GM12864 (cell line): ENCODE measurements at places on chromosomes 3 and 15.

- DNase-seq = no peak
Observed at GRCh38 chr3:156539051-156539450, 15.9 kb downstream of the SSR3 start.

- DNase-seq = no peak
Observed at GRCh38 chr3:31013843-31014242, 119.4 kb upstream of the GADL1 start.

DNA sequence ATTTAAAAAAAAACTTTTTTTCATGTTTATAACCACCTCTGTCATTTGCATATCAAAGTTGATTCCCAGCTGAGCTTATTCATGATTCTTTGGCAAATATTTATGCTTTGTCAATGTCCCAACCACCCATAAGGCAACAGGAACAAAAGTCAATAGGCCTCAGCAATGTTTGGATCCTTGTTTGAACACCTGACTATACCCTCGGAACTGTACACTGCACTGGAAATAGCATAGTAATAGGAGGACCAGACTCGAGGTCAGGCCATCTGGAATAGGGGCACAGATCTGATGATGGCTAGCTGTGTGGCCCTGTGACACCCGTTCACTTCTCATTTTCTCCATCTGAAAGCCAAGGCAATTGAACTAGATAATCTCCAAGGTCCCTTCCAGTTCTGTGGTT is 301.7 kb upstream of the ATP11B start:
- DNase-seq = no peak

DNA sequence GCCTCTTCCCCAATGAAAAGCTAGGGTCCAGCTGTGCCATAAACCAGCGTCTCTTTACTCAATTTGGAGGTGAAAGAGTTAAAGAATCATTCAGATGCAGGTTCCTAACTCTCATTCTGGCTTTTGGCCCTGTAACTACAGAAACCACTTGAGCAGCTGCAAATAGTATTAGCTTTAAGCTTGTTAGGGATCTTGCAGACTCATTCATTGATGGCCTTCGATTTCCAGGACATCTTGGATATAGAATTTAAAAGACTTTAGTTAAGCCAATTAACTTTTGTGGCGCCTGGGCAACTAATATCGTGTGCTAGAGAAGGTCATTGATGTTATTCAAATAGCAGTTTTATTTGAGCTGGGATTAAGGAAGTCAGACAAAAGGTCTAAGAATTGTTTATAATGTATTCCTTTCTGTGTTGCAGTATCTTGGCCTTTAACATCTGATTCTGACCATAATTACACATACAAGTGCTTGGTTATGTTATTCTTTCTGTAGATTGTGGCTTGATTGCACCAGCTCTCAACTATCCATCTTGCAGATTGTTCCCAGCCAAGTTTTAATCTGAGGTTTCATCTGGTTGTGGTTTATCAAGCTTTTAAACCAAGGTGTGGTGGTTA is 185.3 kb downstream of the CACNA2D3 start:
- DNase-seq = no peak

DNA sequence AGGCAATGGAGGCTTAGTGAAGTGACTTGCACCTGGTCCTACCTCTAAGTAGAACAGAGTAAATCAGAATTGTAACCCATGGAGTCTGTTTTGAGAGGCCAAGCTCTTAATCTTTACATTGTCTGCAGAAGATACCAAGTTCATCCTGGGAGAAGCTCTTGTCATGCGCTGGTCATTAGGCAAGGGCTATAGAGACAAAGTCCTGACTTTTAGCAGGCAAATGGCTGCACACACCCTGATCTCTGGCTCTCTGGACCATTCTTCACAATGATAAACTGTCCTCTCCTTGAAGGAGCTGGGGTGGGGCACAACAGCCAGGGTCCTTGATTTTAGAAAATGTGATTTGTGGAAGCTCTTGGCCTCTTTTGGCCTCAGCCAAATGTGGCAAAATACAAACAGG is 65.4 kb downstream of the MCTP2 start:
- DNase-seq = no peak

GRCh38 chr3:130412991-130413560 is 67.6 kb downstream of the COL6A5 start:
- no peak for DNase-seq

GRCh38 chr3:182108371-182108770 is 396.6 kb downstream of the SOX2 start:
- no peak for DNase-seq

GRCh38 chr3:126438186-126438585 is 37.5 kb downstream of the ZXDC start:
- no peak for DNase-seq

GRCh38 chr3:185350841-185351240 is 12.1 kb upstream of the MAP3K13 start:
- DNase-seq = no peak

DNA sequence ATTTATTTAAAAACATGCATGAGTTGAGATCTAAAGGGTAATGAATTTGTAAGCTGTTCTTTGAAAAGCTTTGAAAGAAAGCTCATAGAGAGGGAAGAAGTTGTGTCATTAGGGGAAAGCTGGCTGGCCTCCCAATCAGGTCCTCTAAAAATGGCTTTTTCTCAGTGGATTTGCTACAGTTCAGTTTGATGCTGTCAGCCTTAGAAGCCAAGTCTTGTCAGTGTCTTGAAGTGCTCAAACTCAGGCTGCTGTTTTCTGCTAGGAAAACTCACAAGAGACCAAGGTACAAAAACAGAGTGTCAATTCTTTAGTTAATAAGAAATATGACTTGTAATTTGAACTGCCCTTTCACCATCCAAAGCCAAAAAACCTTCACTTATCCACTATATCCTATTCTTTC is 243.8 kb downstream of the OTOL1 start:
- DNase-seq = no peak

GRCh38 chr3:22608093-22608492 is 595.0 kb upstream of the UBE2E2 start:
- no peak for DNase-seq

DNA sequence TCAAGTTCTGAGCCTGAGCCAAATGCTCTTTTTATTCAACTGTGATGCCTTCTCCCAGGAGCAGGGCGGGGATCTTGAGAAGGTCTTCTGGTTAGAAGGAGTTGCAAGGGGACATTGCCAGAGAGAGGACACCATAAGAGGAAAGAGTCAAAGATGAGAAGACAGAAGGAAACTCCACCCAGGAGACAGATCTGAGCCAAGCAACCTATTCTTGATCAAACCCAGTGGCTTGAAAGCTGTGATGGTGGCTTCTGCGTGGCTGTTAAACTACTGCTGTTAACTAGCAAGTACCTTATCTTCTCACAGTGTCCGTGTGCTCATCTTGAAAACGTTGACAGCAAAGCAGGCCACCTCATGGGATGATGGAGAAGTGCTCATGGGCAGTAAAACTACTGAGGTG is 19.8 kb upstream of the AGBL1 start:
- DNase-seq = no peak

- no peak for DNase-seq
Observed at GRCh38 chr3:131922356-131922755, 112.5 kb downstream of the CPNE4 start.
